Caudate nucleus (tissue), 63 donors: ENCODE measurements at places on chromosomes 5 and 9.

- no peak for DNase-seq
Measured at GRCh38 chr9:4344946-4345345, 45.1 kb upstream of the GLIS3 start.

DNA sequence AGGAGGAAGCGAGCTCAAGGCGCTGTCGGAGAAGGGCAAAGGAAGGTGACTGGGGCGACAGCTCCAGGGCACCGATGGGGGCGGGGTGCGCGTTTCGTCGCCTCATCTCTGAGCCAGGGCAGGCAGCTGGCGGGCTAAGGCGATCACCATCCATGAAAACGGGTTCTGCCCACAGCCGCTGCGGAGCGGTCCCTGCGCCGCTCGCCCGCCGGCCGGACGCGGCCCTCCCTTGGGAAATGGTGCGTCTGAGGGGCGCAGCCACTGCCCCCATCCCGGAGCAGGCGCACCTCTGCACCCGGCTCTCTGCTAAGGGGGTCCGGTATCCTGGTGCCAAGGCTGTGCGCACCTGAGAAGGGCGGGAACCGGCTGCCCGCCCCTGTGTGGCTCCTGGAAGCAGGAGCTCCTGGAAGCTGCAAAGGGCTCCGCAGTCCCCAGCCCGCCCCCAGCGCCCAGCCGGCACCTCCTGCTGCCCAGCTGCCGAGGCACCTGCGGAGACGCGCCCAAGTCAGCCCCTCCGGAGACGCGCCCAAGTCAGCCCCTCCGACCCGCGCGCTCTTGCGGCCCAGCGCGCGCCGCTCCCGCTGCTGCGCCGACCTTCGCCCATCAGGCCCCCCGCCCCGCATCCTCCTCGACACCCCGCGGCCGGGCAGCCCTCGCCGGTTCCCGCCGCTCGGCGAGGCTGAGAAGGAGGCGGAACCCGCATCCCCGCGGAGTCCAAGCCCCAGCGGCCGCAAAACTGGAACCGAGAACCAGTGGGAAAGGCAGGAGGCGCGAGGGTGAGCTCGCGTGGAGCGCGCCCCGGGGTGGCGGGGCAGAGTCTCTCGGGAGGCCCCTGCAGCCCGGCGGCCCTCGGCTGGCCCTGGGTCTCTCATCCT lies 757 bp downstream of the ANKRD34B start:
- no peak for DNase-seq

DNA sequence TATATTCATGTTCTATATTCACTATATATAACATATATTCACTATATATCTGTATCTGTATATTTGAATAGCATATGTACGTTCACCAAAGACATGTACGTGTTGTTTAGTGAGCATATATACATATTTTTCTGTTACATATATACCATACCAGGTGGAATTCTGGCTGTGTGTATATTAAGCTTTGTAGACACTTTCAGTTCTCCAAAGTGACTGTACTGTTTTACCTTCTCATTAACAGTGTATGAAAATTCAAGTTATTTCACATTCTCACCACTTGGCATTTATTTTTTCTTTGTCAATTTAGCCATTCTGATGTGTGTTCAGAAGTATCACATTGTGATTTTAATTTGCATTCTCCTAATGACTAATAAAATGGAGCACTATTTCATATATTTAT lies 52.2 kb downstream of the DROSHA start:
- DNase-seq, result no peak

DNA sequence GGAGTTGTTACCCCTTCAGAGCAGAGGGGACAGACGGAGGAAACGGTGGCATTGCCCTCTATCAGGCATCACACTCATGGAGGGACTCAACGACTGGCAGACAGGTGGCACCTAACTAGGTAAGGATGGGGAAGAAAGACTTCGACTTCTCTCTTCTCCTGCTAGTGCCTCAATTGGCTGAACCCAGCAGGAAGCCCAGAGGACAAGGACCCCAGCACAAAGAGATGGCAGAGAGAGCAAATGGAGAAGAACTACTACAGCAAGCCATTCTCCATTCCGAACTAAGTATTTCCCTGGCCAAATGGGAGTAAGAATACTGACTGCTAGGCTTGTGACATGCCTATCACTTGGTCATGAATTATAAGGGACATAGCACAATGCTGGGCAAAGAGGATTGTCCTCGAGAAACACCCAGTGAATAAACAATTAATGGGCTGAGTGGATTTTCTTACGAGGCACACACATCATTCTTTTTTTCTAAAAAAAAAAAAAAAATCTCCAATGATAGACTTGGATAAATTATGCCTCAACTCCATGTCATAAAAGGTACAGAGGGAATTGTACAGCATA lies 35.3 kb upstream of the CPEB4 start:
- DNase-seq, result no peak

DNA sequence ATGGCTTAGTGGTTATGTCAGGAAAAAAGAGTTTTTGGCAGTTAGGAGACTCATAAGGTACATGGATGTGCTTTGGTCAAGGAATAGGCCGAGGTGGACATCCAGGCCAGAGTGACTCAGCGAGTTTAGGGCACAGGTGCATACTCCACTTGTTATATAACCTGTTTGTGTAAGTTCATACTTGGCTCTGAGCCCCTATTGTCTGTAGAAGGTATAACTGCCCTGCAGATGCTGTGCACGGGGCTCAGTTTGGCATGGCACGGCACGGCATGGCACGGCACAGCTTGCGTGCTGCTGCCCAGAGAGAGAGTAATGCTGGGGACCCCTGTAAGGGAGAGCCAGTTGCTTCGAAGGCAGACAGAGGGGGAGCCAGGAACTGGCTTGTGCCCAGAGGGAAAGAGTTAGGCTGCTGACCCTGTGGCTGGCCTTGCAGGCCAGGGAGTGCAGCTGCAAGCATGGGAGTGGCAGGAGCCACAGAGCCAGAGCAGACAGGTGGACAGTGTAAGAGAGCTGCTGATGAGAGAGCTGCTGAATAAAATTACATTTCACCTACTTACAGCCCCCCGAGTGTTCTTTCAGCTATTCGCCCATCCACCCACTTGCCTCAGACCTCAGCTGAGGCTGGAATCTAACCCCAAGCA lies 32.2 kb downstream of the GCNT4 start:
- DNase-seq, result no peak

GRCh38 chr9:113660196-113660595 lies 196.7 kb downstream of the RGS3 start:
- no peak for DNase-seq

DNA sequence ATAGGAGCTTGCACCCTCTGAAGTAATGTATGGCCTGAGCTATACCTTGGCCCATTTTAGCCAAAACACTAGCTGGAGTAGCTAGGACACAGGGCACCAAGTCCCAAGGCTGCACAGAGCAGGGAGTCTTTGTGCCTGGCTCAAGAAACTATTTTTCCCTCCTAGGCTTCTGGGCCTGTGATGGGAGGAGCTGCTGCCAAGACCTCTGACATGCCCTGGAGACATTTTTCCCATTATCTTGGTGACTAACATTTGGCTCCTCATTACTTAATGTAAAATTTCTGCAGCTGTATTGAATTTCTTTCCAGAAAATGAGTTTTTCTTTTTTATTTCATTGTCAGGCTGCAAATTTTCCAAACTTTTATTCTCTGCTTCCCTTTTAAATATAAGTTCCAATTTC lies 1099.2 kb downstream of the CDH18 start:
- no peak for DNase-seq
